ENCODE measurements at places on chromosomes 5 and 9.

DNA sequence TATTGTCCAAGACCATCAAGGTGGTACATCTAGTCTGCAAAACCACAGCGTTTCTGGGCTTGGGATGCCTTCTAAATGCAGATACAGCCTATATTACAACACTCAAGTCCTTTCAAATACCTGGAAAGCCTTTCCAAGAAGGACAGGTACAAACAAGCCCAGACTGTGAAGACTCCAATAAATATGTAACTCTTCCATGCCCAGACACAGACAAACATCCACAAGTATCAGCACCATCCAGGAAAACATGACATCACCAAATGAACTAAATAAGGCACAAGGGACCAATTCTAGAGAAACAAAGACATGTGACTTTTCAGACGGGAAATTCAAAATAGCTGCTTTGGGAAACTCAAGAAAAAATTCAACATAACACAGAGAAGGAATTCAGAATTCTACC is 152.7 kb upstream of the POC5 start:
- no peak for DNase-seq

DNA sequence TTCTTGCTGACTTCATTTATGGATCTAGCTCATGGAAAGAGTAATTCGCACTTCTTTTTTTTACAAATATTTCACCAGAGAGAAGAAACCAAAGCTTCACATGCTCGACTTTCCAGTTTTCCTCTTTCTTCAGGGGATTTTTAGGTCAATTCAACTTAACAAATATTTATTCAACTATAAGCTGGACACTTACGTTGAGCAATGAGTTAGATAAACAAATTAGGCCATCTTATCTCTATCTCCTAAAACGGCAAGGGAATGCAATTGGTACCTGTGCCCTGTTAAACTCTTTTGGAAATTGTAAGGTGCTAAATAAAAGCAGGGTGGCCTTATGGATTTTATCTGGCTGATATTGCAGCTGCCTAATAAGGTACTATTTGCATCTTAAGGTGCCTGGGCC is 145.1 kb upstream of the RAI14 start:
- no peak for DNase-seq

- no peak for DNase-seq
Observed at GRCh38 chr9:4864234-4864661, 71.5 kb downstream of the RCL1 start.

GRCh38 chr5:97133101-97133500 is 9.3 kb downstream of the LIX1 start:
- no peak for DNase-seq

- no peak for DNase-seq
Observed at GRCh38 chr5:67238191-67238590, 41.6 kb upstream of the CD180 start.

GRCh38 chr5:177035976-177036375 is 13.5 kb downstream of the ZNF346 start:
- DNase-seq: no peak

DNA sequence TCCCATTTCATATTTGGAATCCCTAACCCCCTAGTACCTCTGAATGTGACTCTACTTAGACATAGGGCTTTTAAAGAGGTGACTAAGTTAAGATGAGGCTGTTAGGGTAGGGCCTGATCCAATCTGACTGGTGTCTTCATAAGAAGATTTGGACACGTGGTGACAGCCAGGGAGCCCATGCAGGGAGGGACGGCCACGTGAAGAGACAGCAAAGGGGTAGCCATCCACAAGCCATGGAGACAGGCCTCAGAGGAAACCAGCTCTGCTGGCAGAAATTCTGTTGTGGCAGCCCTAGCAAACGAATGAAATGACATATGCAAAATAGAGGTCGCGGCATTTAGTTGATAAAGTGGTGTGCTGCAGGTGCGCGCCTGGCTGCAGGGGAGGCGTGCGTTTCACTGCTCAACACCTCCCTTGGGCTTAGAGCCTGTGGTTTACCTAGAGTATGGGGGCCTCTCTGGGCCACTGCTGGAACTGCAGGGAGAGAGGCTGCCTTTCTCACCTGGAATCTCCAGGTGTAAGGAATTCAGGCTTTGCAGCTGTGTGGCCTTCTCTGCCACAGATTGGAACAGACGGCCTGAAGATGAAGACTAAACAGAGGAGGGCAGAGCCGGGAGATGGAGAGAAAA is 7.1 kb upstream of the AFAP1L1 start:
- DNase-seq: peak; percentile 53

- DNase-seq: no peak
Observed at GRCh38 chr9:128636556-128637530, 19.8 kb downstream of the DYNC2I2 start.

- DNase-seq: peak; percentile 46
Observed at GRCh38 chr5:143229426-143229895, 174.0 kb downstream of the NR3C1 start.

All from stimulated activated CD8-positive, alpha-beta memory T cell treated with anti-CD3 and anti-CD28 coated beads, Interleukin-4, amount 100 ng/mL, for 48 hours (primary cell).